ENCODE measurements at places on chromosomes 6 and 20.

GRCh38 chr20:8527998-8528723, 396.1 kb downstream of the PLCB1 start:
- peak; percentile 88 for DNase-seq

DNA sequence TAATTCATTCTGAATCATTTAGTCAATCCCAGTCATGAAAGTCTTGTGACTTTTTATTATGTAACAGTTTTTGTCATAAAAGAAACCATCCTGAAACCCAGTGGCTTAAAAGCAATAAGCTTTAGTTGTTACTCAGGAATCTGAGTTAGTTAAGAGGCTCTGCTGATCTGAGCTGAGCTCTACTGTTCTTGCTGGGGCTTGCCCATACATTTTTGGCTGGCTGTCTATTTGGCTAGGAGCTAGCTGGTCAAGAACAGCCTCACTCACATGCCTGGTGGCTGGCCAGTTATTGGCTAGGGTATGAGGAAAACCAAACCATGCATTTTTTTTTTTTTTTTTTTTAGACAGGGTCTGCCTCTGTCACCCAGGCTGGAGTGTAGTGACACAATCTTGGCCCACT, 10.6 kb downstream of the TCF21 start:
- DNase-seq: peak; percentile 59

- no peak for DNase-seq
Measured at GRCh38 chr6:139909992-139910391, 535.5 kb upstream of the CITED2 start.

GRCh38 chr6:125586074-125586473, 163.4 kb upstream of the HEY2 start:
- peak; percentile 23 for DNase-seq

- DNase-seq: no peak
Measured at GRCh38 chr6:26142026-26142425, 54.8 kb downstream of the HFE start.

- peak; percentile 71 for DNase-seq
Measured at GRCh38 chr20:675453-676314, at the start of gene SCRT2. SCRT2 (minus strand) TSS chr20:675802; CDS start chr20:675601, 201 bp downstream.

DNA sequence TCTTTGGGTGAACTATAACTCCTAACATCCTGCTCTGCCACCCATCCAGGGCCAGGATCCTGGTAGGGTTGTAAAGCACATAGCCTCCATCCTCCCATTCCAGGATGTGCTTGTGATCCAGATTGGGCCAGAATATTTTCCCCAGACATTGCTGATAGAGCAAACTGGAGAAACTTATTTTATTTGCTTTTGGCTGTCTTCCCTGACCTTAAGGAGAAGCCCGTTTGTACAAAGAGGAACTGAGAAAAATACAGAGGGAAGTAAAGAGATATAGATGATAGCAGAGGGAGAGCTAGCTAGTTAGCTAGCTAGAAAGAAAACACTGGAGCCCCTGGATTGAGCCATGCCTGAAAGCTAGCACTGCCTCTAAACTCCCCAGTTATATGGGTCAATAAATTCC, 9.0 kb upstream of the HDAC2 start:
- DNase-seq: no peak

- DNase-seq: no peak
Measured at GRCh38 chr6:40427196-40427595, 160.0 kb downstream of the LRFN2 start.

GRCh38 chr20:37808233-37809070, 94.5 kb upstream of the VSTM2L start:
- DNase-seq: no peak

DNA sequence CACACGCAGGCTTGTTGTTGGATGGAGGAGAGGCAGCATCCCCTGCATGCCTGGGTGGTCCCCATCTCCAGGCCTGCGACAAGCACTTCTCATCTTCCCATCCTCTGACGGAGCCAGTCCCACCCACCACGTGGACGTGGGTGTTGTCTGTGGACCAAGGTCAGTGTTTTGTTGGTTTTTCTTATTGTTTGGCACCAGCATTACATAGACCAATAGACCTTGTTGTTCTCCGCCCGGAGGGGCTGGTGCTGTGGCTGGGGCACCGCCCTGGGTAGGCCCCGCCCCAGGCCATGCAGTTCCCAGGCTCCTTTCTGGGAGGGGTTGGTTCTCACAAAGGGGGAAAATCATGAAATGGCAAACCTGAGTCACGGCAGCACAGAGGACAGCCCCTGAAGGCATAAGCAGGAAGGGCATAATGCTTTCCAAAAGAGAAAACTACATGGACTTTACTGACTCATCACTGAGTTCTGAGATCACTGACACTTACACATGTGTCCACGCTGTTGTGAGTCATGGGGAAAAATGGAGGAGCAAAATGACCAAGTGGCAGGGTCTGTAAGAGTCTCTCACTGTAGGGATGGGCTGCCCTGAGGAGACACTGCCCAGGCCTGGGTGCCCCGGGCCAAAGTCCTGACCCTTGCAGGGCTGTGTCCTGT, 90.8 kb downstream of the THBS2 start:
- peak; percentile 98 for DNase-seq

- no peak for DNase-seq
Measured at GRCh38 chr20:60007464-60007863, 49.2 kb downstream of the CDH26 start.

DNA sequence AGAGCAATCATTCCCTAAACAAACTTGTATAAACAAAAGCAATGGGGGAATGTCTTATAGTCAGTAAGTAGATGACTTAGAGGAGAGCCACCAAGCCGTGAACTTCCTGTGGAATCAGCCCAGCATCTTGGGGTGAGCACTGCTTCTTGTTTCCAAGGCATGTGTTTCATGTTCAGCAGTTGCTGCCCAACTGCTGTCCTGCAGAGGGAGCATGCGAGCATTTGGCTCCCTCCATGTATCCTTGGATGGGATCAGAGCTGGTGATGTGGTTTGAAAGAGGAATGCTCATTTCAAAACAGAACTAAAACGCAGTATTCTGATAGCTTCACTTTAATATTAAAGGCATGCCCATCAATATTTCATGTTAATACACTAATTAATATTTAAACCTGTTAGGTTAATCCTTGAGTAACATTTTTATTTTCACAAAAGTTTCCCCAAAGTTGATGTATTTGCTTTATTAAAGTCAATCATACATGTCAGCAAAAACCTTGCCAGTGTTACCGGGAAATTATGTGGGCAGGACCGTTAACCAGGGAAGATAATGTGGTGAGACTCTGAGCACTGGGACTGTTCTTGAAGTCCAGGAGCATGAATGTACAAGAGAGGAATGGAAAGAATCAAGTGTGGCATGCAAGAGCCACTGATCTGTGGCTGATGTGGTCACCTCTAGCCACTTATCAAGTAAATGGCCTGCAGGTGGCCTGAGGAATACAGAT, 172.1 kb upstream of the GGTLC1 start:
- peak; percentile 74 for DNase-seq

DNA sequence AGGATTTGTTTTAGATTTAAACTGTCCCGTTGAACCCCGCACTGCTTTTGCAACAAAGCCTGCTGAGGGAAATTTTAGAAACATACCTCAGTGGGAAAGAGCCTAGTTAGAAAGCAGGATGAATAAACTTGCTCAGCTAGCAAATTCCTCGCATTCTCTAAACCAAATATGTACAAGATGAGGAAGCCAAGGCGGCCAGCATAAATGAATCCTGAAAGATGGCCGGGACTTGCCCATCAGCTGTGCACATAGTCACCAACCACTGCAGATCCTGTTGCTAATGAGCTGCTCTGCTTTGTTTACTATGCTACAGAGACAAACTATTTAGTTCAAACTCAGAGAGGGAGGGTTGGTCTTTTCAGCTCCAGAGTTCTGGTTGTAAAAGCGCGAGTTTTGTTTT, 49.0 kb downstream of the TMEM170B start:
- DNase-seq: peak; percentile 80

GRCh38 chr20:1465470-1466210, 1.0 kb downstream of the NSFL1C start:
- peak; percentile 13 for DNase-seq

DNA sequence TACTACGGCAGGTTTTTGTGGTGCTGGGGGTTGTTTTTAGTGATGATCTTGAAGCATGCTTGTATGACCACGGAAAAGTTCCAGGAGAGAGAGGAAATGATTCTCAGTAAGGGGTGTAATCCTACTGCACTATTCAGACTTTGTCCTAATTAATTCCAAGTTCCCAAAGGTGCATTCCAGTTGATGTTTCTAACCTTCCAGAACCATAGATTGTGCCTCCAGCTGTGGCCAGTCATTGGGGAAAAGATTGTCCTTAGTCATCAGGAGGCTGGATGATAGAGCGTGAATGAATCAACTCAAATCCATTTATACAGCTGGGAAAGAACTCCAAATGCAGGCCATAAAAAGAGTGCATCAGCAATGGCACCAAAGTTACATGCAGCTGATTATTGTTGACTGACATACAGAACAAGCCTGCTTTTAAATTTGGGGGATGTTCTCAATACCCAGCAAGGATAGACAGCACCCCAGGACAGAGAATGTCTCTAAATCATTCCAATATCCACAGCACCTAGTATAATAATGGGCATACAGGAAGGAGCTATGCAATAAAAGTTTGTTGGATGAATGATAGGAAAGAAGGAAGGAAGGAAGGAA, 27.8 kb upstream of the PKHD1 start:
- no peak for DNase-seq

DNA sequence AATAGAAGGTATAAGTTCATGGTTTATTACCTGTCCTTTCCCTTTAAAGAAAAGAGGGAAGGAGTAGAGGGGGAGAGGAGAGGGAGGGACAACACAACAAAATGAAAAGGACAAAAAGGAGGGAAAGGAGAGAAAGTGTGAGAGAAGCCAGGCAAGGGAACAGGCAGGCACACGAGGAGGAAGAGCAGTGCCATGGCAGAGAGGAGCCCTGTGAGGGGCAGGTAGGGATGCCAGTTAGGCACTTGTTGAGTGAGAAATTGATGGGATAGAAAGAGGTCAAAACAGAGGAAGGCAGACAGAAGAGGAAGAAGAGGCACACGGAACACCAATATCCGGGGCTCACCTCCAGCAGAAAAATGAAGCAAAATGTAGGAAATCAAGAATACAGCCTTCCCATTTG, 42.5 kb downstream of the TNFAIP3 start:
- no peak for DNase-seq

GRCh38 chr20:41279546-41280225, 37.8 kb downstream of the ZHX3 start:
- no peak for DNase-seq

DNA sequence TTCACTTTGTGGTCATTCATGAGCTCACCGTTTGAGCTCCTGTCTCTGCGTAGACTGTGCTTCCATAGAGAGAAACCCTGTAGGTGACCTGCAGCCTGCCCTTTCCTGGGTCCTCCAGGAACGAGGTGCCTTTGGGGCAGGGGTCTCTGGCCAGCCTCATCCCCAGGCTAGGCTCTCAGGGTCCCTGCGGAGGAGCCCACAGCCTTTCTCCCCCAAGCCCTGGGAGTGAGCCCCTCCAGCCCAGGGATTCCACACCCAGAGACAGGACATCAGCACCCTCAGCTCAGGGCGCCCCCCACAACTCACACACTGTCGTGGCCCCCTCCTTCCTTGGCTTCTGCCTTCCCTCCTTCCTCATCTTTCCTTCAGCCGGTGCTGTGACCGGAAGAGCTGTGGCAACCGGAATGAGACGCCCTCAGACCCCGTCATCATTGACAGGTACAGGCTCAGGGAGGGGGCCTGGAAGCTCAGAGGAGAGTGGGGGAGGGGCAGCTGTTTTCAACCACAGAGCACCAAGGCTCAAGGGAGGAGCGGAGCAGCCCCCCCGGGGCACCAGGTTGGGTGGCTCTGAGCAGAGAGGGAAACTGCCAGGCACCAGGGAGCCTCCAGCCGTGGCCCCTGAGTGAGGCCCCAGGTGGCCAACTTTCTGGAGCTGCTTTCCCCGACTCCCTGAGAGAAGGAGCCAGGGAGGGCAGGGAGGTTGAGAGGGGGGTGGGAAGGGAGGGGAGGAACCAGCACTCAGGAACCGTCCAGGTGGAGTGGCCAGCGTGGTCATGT, 16.8 kb downstream of the EBF4 start:
- no peak for DNase-seq

- peak; percentile 99 for DNase-seq
Measured at GRCh38 chr6:31619805-31620585, 520 bp upstream of the PRRC2A start.

DNA sequence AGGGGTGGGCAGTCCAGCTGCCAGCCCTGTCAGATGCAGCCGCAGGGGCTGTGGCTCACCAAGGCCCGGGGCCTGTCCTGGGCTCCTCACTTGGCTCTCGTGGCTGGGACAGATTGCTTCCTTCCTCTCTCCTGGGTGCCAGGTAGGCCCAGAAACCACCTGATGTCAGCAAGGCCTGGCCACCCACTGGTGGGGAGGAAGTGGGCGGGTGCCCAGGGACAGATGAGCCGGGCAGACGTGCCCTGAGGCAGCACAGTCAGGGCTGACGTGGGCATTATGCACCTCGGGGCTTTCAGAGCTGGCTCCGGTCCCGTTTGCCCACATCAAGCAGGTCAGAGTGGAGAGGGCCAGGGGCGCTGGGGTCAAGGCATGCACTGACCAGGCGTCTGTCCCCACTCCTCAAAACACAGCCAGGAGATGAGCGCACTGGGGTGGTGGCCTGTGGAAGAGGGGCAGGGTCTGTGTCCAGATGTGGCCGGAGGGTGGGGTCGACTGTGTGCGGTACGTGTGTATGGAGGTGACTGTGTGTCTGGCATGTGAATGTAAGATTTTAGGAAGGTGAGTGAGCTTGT, 133.2 kb upstream of the PTPN1 start:
- DNase-seq: no peak

- DNase-seq: no peak
Measured at GRCh38 chr6:47112317-47112716, 70.2 kb upstream of the ADGRF1 start.

DNA sequence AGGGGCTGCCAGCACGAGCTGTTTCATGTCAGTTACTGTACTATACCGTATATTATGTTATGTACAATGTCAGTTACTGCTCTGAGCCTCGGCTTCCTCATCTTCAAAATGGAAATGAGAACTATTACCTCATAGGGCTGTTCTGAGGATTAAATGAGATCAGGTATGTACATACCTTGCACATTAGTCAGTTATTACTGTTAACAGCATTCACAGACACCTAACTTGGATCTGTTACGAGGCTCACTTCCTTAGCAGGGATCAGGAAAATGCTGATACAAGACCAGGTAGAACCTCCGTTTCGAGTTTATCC, 69.7 kb upstream of the TBC1D7 start:
- no peak for DNase-seq

GRCh38 chr6:45163952-45164766, 164.0 kb upstream of the RUNX2 start:
- no peak for DNase-seq

- DNase-seq: peak; percentile 26
Measured at GRCh38 chr6:45538641-45539547, 161.2 kb upstream of the SUPT3H start.

- DNase-seq: no peak
Measured at GRCh38 chr6:112141707-112142106, 54.3 kb downstream of the FAM229B start.

DNA sequence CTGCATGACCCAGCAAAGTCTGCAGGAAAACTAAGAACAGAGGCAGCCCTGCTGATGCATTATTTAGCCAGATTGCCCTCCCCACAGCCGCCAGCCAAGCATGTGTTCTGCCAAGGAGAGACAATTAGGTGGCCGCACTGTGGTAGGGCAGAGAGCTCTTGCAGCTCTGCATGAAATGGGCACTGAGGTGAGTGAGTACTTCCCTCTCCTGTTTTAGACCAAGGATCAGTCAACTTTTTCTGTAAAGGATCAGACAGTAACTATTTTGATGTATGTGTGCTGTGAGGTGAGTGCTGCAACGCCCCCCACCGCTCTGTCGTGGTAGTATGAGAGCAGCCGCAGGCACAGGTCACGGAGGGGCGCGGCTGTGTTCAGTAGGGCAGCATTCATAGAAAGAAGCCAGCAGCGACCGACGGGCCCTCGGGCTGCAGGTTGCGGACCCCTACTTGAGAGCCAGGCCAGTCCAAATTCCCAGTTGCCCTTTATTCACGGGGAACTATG, 23.8 kb upstream of the FAM50B start:
- peak; percentile 67 for DNase-seq
